ENCODE measurements at places on chromosomes 3 and 15. TPM values are rescaled to one million over a fixed set of nuclear protein-coding genes. Genes with fewer than 3 reads are reported as not detected.

DNA sequence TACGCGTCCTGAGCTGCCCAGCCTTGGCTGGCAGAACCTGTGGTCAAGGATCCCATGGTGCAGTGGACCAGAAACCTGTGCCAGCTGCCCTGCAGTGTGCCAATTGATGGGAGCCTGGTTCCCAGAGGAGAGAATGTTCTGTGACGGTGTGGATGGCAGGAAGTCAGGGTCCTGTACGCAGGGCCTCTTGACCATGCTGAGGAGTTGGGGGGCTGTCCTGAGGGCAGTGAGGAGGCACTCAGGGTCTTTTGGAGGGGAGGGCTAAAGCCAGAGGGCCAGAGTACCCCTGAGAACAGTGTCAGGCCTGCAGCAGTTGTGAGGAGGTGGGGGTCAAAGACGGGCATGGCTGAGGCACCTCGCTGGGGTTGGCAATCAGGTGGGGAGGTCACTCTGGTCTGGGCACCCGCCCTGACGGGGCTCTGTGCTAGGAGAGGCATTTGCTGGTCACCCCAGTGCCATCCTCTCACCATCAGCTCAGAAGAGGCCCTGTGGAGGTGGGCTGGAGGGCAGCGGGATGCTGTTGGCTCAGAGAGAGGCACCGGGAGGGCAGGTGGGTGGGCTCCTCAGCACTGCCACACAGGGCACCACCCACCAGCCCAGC, 61.0 kb downstream of the SCN5A start:
- H3K4me3 ChIP-seq = no peak overlapping the region
- H3K4me1 ChIP-seq = peaks cover 49% of the 10 kb centered on the region
- H3K27ac ChIP-seq = peak overlapping the region; percentile 68

GRCh38 chr3:73552700-73553099, 72.0 kb downstream of the PDZRN3 start:
- no peaks in the 10 kb centered on the region for H3K36me3 ChIP-seq
- no peak overlapping the region for H3K4me3 ChIP-seq
- H3K27me3 ChIP-seq = no peaks in the 10 kb centered on the region
- peak overlapping the region; percentile 6 for H3K27ac ChIP-seq
- peaks cover 74% of the 10 kb centered on the region for H3K4me1 ChIP-seq

DNA sequence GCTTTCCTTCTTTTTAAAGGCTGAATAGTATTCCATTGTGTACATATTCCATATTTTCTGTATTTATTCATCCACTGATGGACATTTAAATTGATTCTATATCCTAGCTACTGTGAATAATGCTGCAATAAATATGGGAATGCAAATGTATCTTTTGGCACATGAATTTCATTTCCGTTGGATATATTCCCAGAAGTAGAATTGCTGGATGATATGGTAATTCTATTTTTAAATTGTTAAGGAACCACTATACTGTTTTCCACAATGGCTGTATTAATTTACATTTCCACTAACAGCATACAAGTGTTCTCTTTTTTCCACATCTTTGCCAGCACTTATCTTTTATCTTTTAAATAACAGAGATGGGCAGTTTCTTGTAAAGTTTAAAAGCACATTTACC, 302.7 kb downstream of the CTNNB1 start:
- H3K4me3 ChIP-seq = no peak overlapping the region
- no peaks in the 10 kb centered on the region for H3K27me3 ChIP-seq
- DNase-seq = no peak
- H3K36me3 ChIP-seq = no peaks in the 10 kb centered on the region
- H3K4me1 ChIP-seq = no peaks in the 10 kb centered on the region

- DNase-seq = no peak
- no peak overlapping the region for H3K4me3 ChIP-seq
- H3K4me1 ChIP-seq = no peaks in the 10 kb centered on the region
- H3K27ac ChIP-seq = peak overlapping the region; percentile 30
- no peaks in the 10 kb centered on the region for H3K36me3 ChIP-seq
These were observed 42.3 kb upstream of the CORO2B start for GRCh38 chr15:68536331-68537095.

GRCh38 chr15:98419173-98419780, 229.1 kb upstream of the IGF1R start:
- H3K4me1 ChIP-seq = peaks cover 26% of the 10 kb centered on the region
- H3K4me3 ChIP-seq = no peak overlapping the region
- peaks cover 60% of the 10 kb centered on the region for H3K27me3 ChIP-seq
- H3K36me3 ChIP-seq = no peaks in the 10 kb centered on the region
- H3K27ac ChIP-seq = no peak overlapping the region

DNA sequence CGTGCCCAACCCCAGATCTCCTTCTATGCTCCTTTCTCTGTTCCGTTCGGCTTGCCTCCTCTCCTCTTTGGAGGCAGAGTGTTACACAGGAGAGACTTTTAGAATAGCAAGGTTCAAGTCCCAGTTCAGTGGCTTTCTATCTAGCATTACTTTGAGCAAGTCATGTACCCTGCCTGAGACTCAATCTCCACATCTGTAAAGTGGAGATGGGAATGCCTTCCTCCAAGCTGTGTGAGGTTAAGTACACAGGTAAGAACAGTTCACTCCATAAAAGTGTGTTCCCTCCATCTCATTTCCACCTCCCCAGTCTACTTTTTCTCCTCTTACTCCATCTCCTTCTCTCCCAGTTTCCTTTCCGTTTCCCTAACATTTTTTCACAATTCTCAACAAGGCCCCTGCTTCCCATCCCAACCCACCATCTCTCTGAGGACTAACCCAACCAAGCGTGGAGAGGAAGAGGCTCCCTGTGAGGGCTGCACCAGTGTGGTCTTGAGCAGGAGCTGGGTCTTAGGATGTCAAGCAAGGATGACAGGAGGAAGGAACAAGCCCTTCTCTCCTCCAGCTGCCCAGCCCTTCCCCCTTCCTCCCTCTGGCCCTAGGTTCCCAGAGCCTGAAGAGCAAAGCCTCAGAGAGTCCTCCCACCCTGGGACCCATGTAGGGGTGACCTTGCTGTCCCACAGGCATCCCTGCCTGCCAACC, 6.4 kb downstream of the ATP8B4 start:
- no peak for DNase-seq
- peaks cover 13% of the 10 kb centered on the region for H3K4me1 ChIP-seq
- H3K36me3 ChIP-seq = no peaks in the 10 kb centered on the region
- H3K27ac ChIP-seq = peak overlapping the region; percentile 38
- peak overlapping the region; percentile 18 for H3K4me3 ChIP-seq

DNA sequence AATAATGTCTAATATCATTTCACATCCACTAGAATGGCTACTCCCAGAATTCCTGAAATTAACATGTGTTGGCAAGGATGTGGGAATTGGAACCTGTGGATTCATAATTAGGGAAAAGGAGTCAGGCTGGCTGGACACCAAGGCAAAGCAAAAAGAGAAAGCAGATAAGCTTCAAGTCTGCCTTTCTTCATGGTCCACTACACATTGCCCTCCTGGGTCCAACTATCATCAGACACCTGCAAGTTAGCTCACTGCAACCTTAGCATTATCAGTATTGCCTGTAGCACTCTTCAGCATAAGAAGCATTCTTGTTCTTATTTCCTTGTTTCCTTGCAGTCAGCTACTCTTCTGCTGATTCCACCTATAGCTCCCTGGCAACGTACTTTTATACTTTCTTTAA, 124.3 kb downstream of the ZNF280D start:
- H3K27ac ChIP-seq = no peak overlapping the region
- H3K36me3 ChIP-seq = no peaks in the 10 kb centered on the region
- H3K4me1 ChIP-seq = no peaks in the 10 kb centered on the region
- H3K4me3 ChIP-seq = no peak overlapping the region

DNA sequence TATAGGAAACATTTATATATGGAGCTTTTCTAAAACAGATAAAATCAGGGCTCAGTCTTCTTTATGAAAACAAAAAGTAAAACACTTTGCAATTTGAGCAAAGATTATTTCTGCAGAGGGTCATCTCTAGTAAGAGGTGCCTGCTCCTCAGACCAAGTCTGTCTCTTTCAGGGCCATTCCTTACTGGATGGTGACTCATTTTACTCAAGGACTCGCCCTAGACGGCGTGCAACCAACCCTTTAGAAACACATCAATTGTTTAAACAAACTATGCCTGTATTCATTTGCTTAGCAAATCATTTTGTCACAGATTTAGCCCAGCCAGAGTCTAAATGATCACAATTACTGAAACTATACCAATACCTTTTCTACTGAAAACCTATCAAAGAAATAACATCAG, 242.8 kb upstream of the ICE2 start:
- no peak overlapping the region for H3K4me3 ChIP-seq
- H3K36me3 ChIP-seq = no peaks in the 10 kb centered on the region

- no peaks in the 10 kb centered on the region for H3K36me3 ChIP-seq
- peaks cover 27% of the 10 kb centered on the region for H3K4me1 ChIP-seq
- no peak overlapping the region for H3K4me3 ChIP-seq
- no peaks in the 10 kb centered on the region for H3K27me3 ChIP-seq
These were observed 19.8 kb downstream of the SCAP start for GRCh38 chr3:47455806-47456452.

DNA sequence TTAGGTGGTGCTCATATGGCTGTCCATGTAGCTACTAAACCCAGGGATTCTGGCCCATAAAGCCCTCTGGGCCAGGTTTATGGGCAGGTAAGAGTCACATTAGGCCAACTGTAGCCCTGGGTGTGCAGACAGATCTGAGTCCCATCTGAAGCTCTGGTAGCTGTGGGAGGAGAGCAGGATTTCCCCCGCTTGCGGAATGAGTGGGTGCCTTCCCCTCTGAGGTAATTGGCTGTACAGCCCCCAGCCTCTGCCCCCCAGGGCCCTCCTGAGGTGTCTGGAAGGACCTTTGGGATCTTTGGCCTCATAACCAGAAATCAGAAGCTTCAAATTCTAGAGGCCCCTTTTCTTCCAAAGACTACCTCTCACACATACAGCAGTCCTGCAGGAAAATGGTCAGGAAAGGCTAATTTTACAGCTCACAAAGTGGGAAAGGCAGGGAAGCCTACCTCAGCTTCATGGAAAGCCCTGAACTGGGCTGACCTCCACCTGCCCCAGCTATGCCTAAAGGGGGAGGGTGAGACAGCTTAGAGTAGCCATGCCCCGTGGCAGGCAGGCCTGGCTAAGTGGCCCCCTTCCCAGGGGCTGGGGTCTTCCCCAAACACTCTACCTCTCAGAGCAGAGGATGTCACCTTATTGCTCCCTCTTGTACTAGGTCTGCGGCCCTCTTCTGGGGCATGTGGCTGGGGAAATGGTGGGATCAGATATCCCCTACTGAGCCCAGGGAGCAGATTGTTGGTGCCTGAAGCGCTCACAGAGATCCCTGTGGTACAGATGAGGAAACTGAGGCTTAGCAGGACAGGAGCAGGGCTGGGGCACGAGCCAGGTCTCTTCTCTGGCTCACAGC, 16.8 kb downstream of the HEMK1 start:
- no peaks in the 10 kb centered on the region for H3K27me3 ChIP-seq
- H3K27ac ChIP-seq = peak overlapping the region; percentile 93
- H3K36me3 ChIP-seq = no peaks in the 10 kb centered on the region
- H3K4me3 ChIP-seq = no peak overlapping the region

GRCh38 chr15:90591524-90591923, 61.8 kb downstream of the CRTC3 start:
- no peak for DNase-seq
- H3K36me3 ChIP-seq = peaks cover 9% of the 10 kb centered on the region
- H3K4me1 ChIP-seq = peaks cover 82% of the 10 kb centered on the region
- H3K27me3 ChIP-seq = no peaks in the 10 kb centered on the region

DNA sequence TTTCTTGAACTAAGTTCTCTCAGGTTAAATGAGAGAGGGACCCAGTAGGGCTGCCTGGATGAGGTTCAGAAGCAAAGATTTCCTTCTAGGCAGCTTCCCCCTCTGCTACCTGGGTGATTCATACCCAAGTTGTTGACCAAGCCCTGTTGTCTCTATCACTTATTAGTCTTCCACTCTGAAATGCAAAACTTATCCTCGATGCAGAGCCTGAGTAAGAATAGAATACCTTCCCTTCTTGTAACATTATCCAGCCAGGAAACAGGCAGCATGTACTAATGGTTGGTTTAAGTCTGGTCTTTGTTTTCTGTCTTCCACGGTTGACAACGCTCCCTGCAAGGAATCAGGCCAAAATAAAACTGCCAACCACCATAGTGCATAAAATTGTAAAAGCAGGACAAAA, 377.3 kb downstream of the MECOM start:
- H3K4me1 ChIP-seq = peaks cover 17% of the 10 kb centered on the region
- peak overlapping the region; percentile 49 for H3K27ac ChIP-seq
- no peak for DNase-seq

GRCh38 chr3:185656321-185656840, 70.3 kb downstream of the SENP2 start:
- H3K27me3 ChIP-seq = no peaks in the 10 kb centered on the region
- H3K27ac ChIP-seq = peak overlapping the region; percentile 77
- H3K4me1 ChIP-seq = peaks cover 35% of the 10 kb centered on the region
- H3K36me3 ChIP-seq = no peaks in the 10 kb centered on the region

- H3K27me3 ChIP-seq = no peaks in the 10 kb centered on the region
- no peak for DNase-seq
- no peaks in the 10 kb centered on the region for H3K36me3 ChIP-seq
- H3K4me3 ChIP-seq = peak overlapping the region; percentile 80
These were observed 2.1 kb upstream of the PARP14 start for GRCh38 chr3:122678506-122678905.

DNA sequence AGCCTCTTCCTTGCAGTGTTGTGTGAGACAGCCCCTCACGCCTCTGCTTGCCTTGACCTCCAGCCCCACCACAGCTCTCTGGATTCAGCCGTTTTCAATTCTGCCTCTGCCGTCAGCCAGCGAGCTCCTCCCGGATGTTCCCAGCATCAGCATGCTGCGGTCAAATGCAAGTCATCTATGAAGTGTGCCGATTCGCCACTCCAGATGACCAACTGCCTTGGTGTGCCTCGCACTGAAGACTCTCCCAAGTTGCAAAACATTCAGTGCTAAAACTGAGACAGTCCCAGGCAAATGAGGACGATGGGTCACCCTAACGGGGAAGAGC, 30.6 kb upstream of the RASA2 start:
- H3K4me3 ChIP-seq = no peak overlapping the region
- no peaks in the 10 kb centered on the region for H3K36me3 ChIP-seq
- no peaks in the 10 kb centered on the region for H3K27me3 ChIP-seq
- peaks cover 22% of the 10 kb centered on the region for H3K4me1 ChIP-seq
- H3K27ac ChIP-seq = no peak overlapping the region

DNA sequence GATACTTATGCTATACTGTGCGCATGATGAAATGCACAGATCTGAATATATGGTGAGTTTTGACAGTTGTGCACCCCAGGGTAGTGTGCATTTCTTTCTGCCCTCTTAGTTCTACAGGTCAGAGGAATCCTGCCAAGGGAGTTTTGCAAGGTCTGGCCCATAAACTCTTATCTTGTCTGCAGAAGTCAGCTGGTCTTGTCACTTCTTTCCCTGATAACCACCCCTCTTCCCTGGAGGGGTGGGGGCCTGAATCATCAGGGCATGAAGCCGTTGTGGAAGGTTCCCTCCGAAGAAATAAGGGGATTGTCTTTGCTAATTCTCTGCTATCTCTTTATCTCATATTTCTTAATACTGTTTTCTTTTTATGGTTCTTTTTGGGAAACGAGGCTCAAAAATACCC, 30.4 kb downstream of the TRIM71 start:
- H3K36me3 ChIP-seq = no peaks in the 10 kb centered on the region
- H3K27ac ChIP-seq = no peak overlapping the region
- no peaks in the 10 kb centered on the region for H3K27me3 ChIP-seq
- no peak overlapping the region for H3K4me3 ChIP-seq

The TPM1 gene
- total RNA-seq = 12,604 TPM

The CFAP91 gene
- 0.44 TPM for total RNA-seq

The HYKK gene
- 6.9 TPM for total RNA-seq

The TYRO3 gene
- 3.3 TPM for total RNA-seq

The AADAC gene
- not detected for total RNA-seq

The GOLGA8T gene
- 0.47 TPM for total RNA-seq

Measured in left ventricle myocardium inferior (tissue), 1 donor.